ENCODE measurements at places on chromosomes 12 and 14.

GRCh38 chr14:47778631-47779030 is 103.2 kb upstream of the MDGA2 start:
- no peak for DNase-seq

DNA sequence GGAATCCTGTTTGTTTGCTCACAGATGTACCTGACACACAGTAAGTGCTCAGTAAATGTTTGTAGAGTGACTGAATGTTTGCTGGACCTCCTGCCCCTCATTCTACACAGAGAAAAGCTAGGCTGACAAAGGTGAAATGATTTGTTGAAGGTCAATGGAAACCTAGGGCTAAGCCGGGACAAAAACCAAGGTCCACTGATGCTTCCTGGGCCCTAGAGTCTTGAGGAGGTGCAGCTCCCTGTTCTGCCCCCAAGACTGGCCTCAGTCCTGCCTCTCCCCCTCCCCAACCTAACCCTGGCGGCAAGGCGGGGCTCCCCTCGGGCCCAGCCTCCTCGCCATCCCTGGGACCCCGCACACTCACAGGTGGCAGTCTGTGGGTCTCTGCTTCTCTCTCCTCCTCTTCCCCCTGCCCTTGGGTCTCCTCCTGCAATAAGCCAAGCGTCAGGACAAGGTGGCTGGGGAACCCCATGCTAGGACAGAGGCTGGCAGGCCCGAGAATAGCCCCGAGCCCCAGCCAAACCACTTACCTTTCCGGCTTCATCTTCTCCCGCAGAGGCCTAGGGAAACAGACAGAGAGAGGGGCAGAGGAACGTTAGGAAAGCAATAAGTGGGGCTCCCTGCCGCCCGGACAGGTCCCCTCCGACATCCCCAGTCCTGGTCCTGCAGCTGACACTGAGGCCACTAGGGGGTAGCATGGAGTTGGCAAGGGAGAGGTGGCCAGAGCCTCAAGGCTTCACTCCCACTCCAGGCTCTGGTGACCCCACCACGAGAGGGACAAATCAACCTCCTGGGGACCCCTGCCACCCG is 9.3 kb downstream of the PGF start:
- DNase-seq = peak; percentile 81

DNA sequence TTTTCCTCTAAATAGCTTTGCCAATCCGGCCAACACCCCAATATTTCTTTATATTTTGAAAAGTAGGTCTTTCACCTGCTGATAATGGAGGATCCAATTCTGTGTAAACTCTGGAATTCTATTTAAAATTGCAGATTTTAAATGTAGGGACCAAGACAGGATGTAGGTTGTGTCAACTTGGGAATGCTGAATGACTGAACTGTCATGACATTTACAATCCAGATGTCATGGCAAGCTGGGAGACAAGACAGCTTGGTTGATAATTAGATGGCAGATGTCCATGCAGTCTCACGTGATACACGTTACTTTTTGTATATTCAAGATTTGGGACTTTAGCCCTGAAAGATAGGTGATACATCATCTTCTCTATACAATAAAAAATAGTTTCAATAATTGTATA is 477.2 kb downstream of the DIO2 start:
- no peak for DNase-seq

- no peak for DNase-seq
Observed at GRCh38 chr12:325906-326305, 63.2 kb downstream of the KDM5A start.

DNA sequence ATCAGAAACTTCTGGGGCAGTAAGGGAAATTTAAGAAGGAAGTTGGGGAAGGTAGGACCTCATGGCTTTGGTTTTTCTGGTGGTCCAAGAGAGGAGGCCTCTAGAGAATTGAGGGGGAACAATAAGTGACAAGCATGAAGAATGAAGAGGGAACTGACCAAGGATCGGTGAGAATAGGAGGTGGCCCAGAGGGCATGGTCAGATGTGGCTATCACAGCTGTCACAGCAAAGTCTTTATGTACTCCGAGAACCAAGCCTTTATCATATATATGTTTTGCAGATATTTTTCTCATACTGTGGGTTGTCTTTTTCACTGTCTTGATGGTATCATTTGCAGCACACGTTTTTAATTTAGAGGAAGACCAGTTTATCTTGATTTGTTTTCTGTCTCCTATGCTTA is 64.3 kb downstream of the PPP2R5C start:
- no peak for DNase-seq

Measured in left forelimb (tissue), 1 donor.